SHP77 treated with DMSO at 0.1 percent for 48 hours (cell line): ENCODE measurements at places on chromosomes 13 and 19.

DNA sequence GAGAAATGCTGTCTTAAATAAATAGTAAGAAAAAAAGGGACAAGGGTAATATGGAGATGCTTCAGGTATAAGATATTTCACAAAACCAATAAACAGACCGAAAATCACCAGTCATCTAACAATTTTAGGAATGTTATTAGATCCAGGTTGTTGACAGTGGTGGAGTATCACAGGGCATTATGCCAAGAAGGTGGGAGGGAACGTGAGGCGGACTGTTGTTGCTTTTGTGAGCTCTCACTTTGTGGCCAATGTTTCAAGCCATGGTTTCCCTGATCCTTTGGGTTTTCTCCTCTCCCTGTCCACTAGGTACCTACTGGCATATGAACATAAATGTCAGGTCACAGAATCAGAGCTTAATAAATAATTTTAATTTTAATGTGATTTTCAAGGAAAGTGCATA lies 790.3 kb upstream of the SLITRK1 start:
- peak; percentile 38 for DNase-seq

GRCh38 chr19:19563348-19563848 lies 25.3 kb downstream of the CILP2 start:
- DNase-seq: no peak

DNA sequence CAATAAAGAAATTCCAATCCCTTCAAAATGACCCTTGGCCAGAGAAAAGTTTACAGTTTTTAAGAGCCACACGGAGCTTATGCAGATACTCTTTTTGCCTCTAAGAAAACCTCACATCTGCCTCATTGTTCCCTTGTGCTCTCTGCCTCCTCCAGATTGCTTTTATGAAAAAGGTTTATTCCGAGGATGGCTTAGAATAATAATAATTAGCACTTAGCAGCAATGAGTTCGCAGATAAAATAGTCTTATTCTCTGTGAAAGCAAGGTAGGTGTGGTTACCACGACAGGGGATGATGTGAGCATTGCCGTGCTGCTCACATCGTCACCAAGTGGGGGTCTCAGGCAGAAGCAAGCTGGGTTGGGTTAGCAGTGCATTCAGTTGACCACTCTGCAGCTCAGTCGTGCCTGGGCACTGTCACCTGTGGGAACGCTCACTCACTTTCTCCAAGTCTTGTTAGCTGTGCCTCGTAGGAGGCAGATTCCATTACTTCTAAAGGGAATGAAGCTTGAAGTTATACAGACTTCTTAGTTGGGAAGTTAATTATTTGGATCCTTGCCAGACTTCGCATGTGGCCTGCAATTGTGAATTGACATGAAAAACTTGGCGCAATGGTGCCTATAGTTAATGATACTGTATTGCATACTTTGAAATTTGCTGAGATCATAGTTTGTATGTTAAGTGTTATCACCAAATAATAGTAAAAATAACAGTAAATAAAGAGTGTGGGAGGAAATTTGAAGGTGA lies 157.2 kb downstream of the MYO16 start:
- DNase-seq: no peak

GRCh38 chr13:59210543-59210942 lies 953.2 kb downstream of the DIAPH3 start:
- DNase-seq: no peak

DNA sequence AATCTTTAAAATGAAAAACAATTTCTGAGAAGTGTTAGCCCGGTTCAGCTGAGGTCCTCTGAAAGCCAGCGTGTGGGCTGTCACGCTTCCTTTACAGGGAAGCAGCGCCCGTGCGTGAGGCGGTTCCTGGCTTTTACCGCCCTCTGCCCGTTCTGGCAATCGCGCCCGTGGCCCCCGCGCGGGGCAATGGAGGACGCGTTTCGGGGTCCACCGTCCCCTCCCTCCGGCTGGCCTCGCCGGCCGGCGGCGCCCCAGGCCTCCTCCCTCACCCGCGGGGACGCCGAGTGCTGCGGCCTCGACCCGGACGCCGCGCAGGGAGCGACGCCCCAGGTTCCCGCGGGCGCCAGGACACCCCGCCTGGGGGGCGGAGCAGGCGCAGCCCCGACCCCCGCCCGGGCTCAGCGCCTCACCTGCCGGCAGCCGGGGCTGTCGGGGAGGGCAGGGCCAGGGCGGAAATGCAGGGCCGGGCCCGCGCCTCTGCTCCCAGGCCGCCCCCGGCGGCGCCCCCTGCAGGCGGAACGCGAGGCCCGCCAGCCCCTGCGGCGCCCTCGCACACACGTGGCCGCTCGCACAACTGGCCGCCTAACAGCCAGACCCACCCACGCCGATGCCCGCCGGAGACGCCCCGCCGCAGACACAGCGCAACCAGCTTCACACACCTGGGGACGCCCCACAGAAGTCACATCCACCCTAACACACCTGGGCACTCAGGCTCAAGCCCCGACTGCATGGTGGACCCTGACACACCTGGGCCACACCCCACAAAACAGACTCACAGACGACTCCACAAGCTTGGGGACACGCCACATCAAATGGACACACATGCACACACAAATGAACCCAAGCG lies at the start of gene GGACT:
Gene GGACT (minus strand): TSS at position 459 of the 847 bp plus-strand sequence. CDS start 56,198 bp downstream, outside the sequence.
- DNase-seq: peak; percentile 62

DNA sequence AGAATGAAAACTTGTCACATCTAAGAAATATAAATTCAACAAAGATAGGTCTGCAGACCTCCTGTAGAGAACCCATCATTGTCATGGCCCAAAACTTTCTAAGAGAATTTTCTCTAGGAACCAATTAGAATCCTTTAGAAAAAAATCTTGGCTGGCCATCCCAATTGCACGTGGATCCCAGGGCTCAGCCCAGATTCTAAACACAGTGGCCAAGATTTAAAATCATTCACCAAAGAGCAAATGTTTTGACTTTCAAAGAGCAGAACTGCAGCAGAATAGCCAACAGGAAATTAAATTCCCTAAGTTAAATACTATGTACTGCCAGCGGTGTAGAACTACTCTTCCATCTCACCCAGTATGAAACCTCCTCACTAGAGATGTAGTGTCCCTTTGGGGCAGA lies 21.3 kb downstream of the IPO5 start:
- no peak for DNase-seq

GRCh38 chr13:102675115-102675514 lies 19.7 kb downstream of the METTL21C start:
- DNase-seq: no peak

- DNase-seq: no peak
Observed at GRCh38 chr13:36601186-36601585, 72.6 kb upstream of the SERTM1 start.

- no peak for DNase-seq
Observed at GRCh38 chr13:113850722-113851479, 13.0 kb downstream of the GAS6 start.

- DNase-seq: no peak
Observed at GRCh38 chr19:50328224-50328872, 829 bp downstream of the KCNC3 start.

- no peak for DNase-seq
Observed at GRCh38 chr13:31064636-31065035, 97.1 kb downstream of the HSPH1 start.

DNA sequence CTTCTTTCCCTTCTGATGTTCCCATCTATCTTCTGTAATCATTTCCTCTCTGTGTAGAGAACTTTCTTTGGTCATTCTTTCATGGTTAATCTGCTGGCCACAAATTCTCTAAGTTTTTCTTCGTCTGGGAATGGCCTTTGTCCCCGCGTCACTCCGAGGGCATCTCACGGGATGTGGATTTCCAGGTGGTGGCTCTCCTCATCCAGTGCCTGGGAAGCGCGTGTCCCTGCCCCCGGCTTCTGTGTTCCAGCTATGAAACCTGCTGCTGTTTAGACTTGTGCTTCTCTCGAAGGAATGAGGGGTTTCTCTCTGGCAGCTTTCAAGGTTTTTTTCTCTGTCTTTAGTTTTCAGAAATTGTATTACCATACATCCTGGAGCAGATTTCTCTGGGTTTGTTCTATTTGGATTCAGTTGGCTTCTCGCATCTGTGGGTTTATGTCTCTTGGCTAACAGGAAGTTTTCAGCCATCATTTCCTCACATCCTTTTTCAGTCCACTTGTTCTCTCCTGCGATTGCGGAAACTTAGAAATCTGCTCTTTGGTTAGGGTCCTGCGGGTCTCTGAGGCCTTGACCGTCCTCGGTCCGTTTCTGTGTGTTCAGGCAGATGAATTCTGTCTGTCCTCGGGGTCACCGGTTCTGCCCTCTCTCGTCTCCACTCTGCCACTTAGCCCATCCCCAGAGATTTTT lies 36.9 kb upstream of the DCUN1D2 start:
- DNase-seq: no peak

DNA sequence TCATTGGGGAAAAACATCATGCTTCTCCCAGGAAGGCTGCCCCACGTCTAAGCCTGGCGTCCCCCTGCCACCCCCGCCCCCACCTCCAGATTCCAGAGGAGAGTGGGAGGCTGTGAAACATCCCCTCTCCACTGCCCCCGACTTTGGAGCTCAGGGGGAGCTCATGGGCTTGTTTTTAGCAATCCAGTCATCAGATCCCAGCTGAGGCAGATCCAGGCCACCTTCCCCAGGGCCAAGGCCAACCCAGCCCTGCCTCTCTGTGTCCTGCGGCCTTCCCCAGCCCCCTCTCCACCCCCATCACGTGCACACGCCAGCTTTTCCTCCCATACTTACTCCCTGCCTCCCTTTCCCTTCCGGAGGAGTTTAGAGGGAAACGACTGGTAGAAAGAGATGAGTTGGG lies 38.8 kb downstream of the SHISA2 start:
- DNase-seq: no peak

DNA sequence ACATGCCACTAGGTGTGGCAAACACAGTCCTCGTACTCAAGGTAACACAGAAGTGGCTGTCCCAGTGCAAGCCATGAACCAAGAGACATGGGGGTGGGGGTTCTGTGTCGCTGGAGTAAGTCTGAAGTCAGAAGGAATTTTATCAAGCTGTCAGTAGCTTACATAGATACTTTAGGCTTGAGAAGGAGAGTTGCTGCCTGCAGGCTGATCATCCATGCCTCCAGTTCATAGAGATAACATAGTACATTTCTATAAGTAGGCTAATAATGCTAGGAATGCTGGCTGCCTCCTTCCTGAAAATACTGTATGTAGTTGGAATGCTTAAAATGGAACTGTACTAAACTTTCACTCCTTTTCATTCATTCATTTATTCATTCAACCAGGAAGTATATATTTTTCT lies 70.1 kb downstream of the CAB39L start:
- DNase-seq: no peak

- no peak for DNase-seq
Observed at GRCh38 chr19:49473868-49474541, at the start of gene FLT3LG. Gene FLT3LG (plus strand): TSS chr19:49474215. CDS start chr19:49474640, 425 bp downstream.

GRCh38 chr19:4064496-4065260 lies 2.0 kb downstream of the ZBTB7A start:
- no peak for DNase-seq

DNA sequence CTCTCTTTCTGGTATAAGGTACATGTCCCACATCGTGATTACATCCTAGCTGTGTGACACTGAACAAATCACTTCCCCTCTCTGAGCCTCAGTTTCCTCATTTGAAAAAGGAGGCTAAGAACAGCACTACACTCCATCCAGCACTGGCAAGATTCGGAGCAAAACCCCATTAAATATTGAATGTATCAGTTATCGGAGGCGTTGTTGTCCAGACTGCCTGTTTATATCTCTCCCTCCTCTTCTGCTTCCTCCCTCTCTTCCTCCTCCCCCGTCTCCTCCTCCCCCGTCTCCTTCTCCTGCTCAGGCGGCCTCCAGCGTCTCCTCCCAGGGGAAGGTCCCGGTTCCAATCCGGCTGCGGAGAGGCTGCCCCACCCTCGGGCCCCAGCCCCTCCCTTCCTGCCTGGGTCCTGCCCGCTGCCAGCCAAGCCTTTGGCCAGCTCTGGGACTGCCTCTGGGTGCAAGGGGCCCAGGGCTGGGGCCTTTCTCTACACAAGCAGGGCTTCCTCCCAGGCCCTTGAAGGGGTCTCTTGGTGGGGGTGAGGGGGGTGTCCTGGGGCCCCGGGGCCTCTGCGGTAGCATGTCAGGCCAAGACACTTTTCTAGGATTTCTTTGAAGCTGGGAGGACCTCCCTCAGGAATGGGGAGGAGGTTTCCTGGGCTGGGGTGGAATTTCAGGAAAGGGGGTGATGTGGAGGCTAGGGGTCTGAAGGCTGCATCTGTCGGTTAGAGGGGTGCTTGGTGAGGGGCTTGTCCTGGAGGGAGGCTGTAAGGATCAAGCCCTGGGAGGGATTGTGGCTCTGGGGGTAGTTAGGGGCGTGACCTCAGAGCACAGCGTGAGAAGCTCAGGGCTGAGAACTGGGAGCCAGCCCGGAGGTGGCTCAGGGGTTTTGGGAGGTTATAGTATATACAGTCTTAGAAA lies 1.9 kb downstream of the RRAS start:
- DNase-seq: no peak

DNA sequence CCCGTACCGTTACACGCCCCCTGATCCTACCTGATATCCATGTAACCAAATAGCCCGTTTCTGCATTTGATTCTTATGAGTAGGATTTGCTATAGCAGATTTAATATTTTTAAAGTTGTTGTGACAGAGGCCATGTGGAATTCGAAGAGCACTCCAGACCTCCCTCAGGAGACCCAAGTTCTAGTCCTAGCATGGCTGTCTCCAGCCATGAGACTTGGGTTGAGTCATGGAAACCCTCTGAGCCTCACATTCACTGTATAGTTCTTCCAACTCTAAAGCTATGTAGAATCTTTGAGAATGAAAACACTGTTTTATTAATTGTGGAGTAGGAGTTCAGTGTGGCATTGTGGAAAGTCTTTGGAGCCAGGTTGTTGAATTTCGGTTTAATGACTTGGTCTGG lies 8.0 kb upstream of the GPR183 start:
- DNase-seq: no peak

GRCh38 chr13:52903320-52903719 lies 54.9 kb upstream of the PCDH8 start:
- DNase-seq: no peak

- DNase-seq: no peak
Observed at GRCh38 chr19:56978023-56978565, 137.6 kb upstream of the PEG3 start.

- DNase-seq: no peak
Observed at GRCh38 chr13:92873029-92873428, 353.6 kb upstream of the GPC6 start.

DNA sequence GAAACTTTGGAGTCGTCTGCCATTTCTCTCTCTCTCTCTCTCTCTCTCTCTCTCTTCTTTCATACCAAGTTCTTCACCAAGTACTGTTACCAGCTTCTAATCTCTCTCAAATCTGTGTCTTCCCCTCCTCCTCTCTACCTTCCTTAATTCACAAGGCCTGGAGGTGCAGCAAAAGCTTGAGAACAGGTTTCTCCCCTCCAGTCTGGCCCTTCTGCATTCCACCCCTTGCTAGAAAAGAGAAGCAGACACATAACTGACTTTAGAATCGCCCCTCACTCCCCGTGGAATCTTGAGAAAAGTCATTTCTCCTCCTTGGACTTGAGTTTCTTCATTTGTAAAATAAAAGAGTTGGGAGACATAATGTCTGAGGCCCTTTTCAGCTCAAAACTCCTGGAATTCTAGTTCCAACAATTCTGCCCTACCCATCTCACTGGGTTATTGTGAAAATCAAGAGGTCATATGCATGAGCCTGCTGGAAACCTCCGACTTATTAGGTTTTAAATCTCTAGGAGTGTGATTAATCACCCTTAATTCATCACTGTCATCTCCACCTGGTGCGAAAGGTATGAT lies 20.4 kb downstream of the AMER2 start:
- DNase-seq: no peak
